ENCODE measurements at places on chromosomes 5 and 9.

DNA sequence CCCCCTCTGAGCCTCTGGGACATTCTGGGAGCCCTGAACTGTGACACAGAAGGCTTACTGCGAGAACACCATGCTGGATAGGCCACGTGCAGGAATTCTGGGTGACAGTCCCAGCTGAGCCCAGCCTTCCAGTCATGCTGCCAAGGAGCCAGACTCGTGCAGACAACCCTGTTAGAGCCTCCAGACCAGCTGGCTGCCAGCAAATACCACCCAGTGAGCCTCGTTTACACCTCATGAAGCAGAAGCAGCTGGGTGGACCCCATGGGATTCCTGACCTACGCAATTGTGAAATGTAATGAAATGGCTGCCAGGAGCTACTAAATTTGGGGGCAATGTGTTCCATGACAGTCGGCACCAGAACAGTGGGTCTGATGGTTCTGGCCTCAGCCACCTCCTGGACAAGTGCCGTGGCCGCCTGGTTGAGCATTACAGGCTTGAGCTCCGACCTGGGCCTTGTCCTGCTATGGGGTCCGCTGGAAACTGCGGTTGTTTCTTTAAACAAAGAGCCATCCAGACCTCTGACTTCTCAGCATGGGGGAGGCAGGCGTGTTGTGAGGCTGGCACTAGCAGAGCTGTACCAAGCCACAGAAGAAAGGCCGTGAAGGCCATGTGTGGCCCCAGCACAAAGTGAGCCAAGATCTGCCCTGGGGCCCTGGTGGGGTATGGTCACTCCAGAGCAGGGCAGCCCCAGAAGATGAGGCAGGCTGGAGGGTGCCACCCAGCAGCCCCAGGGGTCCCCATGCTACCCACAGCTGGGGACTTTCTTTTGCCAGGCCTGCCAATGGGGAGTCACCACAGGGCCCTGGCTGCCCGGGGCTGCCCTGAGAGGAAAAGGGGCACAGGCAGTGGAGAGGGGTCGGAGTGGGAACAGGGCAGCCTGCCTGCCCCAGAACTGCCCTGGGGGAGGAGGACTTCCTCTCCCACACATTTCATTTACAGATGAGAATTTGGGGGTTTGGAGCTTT, 19.3 kb upstream of the RXRA start:
- no peak for DNase-seq

- no peak for DNase-seq
Measured at GRCh38 chr9:3027210-3027609, 183.3 kb upstream of the PUM3 start.

DNA sequence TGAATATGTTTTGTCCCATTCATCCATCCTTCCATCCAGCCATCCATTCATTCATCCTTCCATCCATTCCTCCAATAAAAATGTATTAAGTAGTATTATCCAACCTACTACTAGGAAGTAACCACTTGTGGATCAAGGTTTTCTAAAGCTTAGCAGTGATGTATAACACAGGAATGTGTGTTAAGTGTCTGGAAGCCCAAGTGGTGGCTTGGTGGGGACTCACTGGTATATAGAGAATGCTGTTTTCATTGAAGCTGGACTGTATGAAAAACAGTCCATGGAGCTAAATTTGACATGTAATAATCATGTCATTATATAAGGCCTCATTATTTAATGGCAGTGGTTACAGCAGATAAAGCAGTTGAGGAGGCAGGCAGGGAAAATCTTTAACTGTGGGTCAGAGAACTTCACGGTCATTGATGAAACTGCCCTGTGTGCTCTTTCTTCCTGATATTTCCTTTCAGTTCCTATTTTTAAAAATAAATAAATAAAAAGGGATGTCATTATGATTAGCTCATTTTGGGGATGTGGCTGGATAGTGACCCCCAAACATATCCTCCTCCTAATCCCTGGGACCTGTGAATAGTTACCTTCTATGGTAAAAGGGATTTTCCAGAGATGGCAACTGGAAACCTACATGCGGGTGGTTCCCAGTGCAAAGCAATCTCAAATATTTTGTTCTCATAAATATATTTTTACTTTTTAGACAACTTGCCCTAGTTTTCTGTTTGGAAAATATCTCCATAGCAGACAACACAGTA, 82.3 kb downstream of the DAPK1 start:
- DNase-seq = peak; percentile 42

GRCh38 chr9:69292078-69292477, 32.9 kb upstream of the ENTREP1 start:
- peak; percentile 18 for DNase-seq

DNA sequence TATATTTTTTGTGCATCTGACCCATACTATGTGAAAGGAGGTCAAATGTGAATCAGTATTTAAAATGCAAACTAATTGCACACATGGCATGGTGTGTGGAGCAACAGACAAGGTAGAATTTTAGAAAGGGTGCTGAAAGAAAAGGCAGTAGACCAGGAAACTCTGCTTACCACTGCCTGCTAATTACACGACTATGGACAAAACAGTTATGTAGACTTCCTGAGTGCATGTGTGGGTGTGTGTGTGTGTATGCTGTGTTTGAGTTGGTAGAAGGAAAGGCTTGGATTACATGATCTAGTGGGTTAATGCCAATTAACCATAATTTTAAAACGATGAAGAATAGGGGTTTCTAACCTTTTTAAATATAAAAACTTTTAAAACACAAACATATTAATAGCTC, 349.9 kb downstream of the SH3GL2 start:
- no peak for DNase-seq

- DNase-seq = no peak
Measured at GRCh38 chr5:94010814-94011213, 269.4 kb upstream of the POU5F2 start.

DNA sequence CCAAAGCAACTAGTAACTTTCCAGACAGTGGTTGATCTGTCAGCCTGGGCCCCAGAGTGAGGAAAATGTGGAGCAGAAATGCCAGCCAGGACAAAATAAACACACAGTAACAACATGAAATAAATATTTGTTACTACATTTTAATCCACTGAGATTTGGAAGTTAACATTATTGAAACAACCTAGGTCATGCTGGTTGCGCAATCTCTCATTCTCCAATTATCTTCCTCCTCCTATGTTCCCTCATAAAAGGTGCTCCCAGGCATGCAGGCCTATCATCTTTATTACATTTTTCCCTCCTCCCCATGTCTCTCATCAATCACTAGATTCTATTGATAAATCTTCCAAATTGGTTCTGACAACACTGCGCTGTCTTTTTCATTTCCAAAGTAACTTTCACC, 363.1 kb downstream of the HINT1 start:
- DNase-seq = no peak

GRCh38 chr9:105431424-105432246, 16.2 kb upstream of the FSD1L start:
- no peak for DNase-seq

GRCh38 chr9:2119566-2119965, 104.4 kb downstream of the SMARCA2 start:
- DNase-seq = no peak

GRCh38 chr9:13351778-13352386, 72.4 kb upstream of the MPDZ start:
- peak; percentile 54 for DNase-seq

- no peak for DNase-seq
Measured at GRCh38 chr5:73816656-73817420, 190.8 kb downstream of the ARHGEF28 start.

DNA sequence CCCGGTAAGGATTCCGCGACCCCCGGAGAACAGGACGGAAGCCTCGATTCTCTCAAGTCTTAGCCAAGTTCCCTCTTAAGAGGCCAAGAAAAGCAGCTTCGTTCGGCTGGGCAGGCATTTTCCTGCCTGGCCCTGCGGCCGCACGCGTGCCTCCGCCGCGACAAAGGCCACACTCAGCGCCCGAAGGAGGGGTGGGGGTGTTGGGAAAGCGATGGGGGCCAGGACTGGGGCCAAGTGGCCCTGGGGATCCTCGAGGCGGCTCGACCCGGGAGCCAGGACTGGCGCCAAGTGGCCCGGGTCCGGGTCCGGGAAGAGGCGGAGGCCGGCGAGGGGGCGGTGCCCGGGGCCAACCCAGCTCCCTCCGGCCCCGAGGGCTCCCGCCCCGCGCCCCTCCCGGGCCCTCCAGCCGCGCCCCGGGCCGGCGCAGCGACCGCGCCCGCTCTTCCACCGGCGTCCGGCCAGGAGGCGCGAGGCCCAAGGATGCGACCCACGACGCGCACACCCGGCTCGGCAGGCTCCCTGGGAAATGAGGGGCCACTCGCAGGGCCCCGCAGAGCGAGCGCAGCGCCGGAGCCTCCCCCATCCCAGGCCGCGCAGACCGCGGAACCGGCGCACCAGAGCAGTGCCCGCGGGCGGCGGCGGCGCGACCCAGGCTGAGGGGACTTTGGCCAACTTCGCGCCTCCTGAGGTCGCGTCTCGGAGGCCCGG, 756 bp downstream of the VAV2 start:
- DNase-seq = peak; percentile 49

DNA sequence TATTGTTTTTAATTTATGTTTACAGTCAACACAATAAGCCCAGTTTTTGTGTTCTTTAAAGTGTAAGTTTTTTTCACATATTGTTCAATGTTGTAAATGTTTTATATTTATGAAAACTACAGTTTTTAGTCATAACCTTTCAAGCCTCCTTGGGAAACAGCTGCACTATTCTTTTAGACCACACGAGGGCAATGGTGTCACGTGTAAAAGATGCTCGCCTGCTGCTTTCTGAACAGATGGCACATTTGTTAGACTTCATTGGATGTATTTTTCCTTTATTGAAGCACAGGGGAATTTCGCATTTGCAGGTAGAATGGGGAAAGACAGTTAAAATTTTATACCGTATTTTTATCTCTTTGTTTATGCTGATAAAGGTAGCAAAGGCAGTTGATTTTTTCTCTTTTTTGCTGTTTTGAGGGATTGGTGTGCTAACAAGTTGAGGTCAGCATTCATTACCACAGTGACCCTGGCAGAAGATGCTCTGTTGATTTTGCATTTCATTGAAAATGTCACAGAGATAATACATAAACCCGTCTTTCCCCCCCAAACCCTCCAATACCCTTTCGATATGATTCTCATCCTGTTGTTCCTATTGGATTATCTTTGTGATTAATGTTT, 59.0 kb downstream of the MAT2B start:
- peak; percentile 55 for DNase-seq

- DNase-seq = no peak
Measured at GRCh38 chr9:37417252-37417803, 5.2 kb upstream of the GRHPR start.

- DNase-seq = peak; percentile 96
Measured at GRCh38 chr9:16705111-16705604, 165.3 kb downstream of the BNC2 start.
